Left renal cortex interstitium (tissue), 4 donors: ENCODE measurements at places on chromosomes 7 and 10. TPM values are rescaled to one million over a fixed set of nuclear protein-coding genes. Genes with fewer than 3 reads are reported as not detected.

DNA sequence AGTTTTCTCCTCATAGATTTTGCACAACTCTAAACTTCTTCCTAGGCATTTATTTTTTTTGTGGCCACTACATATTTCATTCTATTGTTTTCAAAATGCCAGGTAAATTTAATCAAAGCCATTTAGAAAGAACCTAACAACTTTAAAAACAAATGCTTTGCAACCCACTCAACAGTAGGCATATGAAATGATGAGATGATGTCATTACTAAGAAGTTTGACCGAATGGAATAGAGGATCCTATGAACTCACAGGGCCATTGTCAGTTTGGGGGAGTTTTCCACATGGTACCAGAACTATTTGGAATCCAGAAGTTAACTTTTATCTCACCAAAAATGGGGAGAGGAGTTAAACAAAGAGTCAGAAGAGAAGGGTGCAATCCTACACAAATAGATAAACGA, 100.7 kb upstream of the INHBA start:
- no peak for DNase-seq

TAS2R3 gene
- 2.2 TPM for polyA plus RNA-seq

DNA sequence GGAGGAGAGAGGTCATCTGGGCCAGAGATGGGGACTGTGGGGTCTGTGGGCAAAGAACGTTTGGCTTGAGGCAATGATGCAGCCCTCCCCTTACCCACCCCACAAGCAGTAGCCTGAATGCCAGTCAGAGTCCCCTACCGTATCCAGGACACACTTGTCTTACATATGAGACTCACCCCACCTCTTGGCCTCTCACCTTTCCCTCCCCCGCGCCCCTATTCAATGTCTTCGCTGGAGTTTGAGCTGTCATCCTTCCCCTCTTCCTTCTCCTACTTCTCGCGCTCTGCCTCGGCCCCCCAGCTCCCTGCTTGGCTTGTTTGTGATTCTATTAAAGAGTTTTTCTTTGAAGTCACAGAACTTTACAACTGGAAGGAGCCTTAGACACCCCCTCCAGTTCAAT, 8.9 kb downstream of the PRRT4 start:
- DNase-seq = no peak

LRRC18 gene
- 0.17 TPM for polyA plus RNA-seq

DNA sequence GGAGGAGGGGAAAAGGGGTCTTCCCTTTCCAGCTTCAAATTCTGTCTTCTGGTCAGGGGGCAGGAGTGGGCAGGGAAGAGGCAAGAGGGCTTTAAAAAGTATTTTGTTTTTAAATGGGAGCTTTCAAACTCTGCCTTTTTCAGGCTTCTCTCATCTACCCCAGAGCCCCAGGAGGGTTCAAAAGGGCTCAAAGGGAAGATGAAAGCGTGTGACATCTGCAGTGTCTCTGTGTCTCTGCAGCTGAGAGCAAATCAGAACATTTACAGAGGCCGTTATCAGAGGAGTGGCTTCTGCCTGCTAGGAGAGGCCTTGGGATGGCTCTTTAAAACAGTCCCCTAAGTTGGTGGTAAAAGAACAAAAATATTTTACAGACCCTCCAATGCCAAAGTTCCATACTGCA, 30.3 kb downstream of the TRIM8 start:
- DNase-seq = no peak

RAB19 gene
- polyA plus RNA-seq = 2.1 TPM

GRCh38 chr7:40870108-40870507, 735.3 kb downstream of the SUGCT start:
- no peak for DNase-seq

GRCh38 chr10:79223091-79224048, 123.9 kb upstream of the PPIF start:
- no peak for DNase-seq

SLC26A5 gene
- 0.60 TPM for polyA plus RNA-seq

DNA sequence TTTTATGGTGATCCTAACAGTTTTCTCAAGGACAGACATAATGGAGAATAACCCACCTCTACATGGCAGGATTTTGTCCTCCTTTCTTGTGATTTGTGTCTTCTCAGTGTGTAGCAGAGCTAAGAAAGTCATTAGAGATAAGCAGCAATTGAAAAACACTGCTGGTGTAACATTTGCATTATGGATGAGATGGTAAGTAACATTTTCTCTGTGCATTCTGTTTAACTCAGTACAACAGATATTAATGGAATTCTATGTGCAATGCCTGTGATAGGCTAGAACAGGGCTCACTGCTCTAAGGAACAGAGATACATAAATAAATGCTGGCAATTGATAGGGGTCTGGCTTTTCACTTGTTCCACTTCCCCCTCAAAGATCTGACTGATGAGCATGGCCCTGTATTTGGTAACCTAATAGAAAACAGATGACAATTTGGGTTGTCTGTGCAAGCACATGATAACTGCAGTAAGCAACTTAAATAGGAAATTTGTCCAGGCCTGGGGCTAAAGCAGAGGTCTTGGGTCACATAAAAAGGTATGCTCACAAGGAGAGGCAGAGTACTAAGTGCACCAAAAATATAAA, 560.3 kb upstream of the POM121L12 start:
- no peak for DNase-seq

TNRC18 gene
- polyA plus RNA-seq = 145 TPM

CWF19L1 gene
- 27.7 TPM for polyA plus RNA-seq

DNA sequence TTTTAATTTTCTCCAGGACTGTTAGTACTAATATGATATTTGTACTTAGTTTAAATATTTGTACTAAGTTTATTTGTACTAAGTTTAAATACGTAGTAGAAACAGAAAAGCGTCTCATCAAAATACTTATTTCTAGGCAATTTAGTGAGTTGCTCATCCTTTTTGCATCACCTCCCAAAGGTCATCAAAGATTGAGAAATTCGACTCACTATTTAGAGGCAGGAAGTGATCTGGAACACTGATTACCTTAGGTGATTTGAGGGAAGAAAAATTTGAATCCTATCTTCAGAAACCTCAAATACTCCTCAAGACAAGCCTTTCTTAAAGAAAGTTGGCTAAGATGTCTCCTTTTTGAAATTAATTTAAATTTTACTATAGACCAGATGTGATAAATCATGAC, 14.5 kb downstream of the WNT16 start:
- DNase-seq = no peak

- DNase-seq = no peak
Measured at GRCh38 chr10:118106426-118106825, 59.7 kb upstream of the RAB11FIP2 start.
